ENCODE measurements at places on chromosomes 6 and 20.
A peak's percentile ranks its signal among the peaks of the same experiment; 100 is the strongest.

- DNase-seq: no peak
These were observed 99.7 kb downstream of the PDE7B start for GRCh38 chr6:135951169-135951568.

DNA sequence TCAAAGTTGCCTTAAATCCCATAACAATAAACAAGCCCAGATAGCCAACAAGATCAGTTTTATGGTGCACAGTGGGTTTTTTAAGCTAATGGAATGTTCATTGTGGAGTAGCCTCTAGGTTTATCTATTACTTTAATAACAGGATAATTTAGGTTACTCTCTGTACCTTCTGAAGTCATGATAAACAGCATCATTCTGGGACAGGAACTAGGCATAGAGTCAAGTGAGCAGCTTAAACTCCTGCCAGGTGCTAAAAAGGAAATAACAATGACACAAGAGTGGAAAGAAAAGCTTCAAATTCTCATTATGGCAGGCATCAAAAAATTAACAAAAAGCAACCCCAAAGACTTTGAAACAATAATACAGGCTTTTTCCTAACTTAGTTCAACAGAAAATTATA lies 228.8 kb downstream of the HACE1 start:
- DNase-seq: no peak

GRCh38 chr6:36616893-36617521 lies 22.8 kb downstream of the SRSF3 start:
- DNase-seq: no peak

- DNase-seq: no peak
These were observed 97.9 kb downstream of the L3MBTL3 start for GRCh38 chr6:130116273-130116672.

GRCh38 chr20:764255-764654 lies 4.0 kb downstream of the SLC52A3 start:
- no peak for DNase-seq

DNA sequence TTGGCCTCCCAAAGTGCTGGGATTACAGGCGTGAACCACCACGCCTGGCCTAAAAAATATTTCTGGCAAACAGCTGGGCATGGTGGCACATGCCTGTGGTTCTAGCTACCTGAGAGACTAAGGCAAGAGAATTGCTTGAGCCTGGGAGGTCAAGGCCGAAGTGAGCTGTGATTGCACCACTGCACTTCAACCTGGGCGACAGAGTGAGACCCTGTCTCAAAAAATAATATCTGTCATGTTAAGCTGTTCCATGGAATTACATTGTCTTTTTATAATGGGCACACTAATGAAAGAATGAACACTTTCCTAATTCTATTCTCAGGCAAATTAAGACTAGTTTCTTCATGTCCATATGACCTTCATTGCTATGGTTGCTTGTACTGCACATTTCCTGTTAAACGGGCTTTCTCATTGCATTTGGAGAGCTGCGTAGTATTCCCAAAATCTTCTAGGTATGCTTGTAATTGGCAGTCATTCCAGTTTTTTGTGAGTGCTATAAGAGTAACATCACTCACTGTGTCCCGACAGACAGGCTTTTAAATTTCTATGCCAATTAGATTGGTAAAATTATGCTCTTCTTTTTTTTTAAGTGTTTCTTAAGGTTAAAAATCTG lies 12.1 kb downstream of the AMD1 start:
- no peak for DNase-seq

DNA sequence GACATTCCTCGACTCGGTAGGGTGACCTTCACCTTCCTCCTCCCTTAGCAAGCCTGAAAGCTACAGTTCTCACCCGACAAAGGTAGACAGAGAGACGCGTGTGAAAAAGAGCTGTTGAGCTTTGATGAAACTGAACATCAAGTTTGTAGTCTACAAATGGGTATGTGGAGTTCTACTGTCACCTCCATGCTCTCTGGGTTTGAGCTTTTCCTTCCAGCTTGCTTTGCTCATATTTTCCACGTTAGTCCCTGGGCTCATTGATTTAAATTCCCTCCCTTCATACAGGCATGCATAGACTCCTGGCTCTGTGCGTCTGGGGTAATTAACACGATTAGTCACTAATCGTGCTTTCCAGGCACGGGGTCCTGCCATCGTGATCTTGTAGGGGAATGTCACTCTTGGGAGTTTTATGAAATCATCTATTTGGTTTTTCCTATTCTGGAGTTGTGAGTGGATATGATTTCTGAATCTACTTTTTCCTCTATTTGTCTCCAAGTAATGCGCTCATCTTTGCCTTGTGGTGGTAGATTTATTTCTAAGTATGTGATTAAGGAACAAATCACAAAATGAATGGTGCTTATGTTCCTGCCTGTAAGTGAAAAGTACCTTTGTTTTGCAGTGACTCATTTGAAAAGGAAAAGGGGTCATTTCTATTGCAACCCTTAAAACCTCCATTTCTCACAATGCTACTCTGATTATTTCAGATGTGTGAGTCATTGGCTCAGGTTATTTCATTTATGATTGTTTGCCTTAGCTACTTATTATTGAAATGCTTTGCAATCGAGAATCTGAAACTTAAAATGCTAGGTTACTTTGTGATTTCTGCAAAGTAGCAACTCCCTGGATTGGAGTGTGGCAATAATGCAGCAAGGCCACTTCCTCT lies 154.6 kb downstream of the ZDHHC14 start:
- DNase-seq: peak; percentile 4

GRCh38 chr6:24431045-24431451 lies 28.3 kb downstream of the MRS2 start:
- no peak for DNase-seq

- DNase-seq: no peak
These were observed 44.0 kb downstream of the PAK5 start for GRCh38 chr20:9794831-9795230.

GRCh38 chr6:69719602-69720193 lies 77.1 kb downstream of the LMBRD1 start:
- DNase-seq: no peak

DNA sequence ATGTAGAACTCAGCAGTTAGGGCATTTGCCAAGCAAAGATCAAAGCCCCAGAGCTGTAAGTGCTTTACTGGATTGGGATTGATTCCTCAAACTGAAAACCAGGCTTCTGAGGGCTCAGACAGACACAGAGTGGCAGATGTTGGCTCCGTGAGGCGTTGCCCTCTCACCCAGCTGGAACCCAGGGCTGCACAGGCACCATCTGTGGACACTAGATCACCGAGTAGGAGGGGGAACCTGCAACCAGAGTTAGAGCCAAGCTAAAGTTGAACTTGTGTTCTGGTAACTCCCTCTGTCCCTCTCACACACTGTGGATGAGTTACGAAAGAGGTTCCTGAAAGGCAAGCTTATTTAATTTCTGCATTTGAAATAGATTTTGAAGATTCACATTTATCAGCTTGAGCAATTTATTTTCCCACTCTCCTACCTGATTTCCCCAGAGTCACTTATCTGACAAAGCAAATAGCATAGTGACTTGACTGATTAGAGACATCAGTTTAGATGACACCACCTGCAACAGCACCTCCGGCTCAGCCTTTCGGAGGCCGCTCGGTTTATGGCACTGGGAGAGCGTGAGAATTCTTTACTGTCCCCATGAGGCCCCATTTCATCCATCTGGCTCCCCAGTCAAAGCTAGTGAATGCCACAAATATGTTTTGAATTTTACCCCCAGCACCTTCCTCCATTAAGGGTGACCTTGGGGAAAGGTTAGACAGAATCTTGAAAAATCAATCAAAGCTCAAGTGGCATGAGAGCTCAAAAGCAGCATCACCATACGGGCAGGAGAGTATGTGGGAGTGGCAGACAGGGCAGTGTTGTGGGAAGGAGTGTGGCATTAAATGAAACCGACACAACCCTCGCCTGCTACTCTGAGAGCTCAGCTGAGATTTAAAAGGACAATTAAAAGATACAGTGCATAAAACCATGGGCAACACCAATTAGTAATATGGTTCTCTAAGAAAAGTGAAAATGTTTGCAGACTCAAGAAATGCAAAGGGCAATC lies 48.5 kb downstream of the RPF2 start:
- no peak for DNase-seq

GRCh38 chr6:108293527-108294296 lies 1.1 kb upstream of the AFG1L start:
- DNase-seq: no peak

- DNase-seq: no peak
These were observed 45.2 kb upstream of the RSPO3 start for GRCh38 chr6:127073222-127073621.

DNA sequence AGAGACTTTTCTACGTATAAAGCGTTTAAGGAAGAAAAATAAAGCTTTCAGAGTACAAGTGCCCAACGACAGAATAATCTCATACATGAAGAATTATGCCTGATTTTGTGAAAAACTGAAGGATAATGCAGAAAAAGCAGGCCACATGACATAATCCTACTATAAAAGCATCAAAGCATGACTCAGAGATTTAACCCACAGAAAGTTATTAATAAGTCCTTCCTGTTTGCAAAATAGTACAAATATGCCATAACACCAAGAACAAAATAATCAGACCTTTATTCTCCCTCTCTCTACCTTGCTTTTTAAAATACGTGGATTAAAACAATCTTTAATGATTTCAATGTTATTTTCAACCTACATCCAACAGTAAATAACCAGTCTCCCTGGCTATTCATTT lies 118.6 kb upstream of the BCLAF1 start:
- no peak for DNase-seq

DNA sequence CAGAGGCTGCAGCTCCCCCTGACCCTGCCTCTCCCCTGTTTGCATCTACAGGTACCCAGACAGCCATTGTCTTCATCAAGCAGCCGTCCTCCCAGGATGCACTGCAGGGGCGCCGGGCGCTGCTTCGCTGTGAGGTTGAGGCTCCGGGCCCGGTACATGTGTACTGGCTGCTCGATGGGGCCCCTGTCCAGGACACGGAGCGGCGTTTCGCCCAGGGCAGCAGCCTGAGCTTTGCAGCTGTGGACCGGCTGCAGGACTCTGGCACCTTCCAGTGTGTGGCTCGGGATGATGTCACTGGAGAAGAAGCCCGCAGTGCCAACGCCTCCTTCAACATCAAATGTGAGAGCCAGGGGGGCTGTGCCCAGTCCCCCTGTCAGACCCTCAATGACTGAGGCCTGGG lies 42.1 kb upstream of the SRF start:
- no peak for DNase-seq

DNA sequence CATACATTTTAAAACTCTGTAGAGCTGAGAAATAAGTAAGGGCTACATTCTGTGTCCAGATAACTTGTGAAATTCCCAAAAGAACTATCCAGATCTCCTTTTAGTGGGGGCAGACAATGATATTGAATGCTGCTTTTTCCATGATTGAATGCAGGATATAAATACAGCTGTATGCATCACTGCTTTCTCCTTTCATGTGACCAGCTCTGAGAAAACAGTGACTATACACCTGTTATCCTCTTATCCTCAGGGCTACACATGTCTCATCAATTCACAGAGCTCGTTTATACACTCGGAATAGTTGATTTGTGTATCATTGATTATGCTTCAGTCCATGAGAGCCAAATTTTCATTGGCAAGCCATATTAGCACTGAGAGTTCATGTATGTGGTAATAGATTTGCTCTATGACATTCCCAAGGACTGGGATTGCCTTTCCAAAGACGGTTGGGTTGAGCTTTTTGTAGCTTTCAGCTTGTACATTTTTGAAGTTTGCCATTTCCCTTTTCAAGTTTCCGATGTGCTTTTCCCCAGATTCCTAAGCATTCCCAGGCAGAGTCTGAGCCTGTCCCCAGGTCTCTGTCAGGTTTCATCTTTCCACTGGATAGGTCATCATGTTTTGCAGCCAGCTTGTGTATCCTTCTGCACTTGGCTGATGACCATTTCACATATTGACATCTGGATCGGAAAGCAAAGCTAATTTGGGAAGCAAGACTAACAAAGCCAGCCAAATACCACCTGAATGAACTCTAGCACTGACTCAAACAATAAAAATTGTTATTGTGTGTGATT lies 97.7 kb downstream of the RFX6 start:
- DNase-seq: no peak

DNA sequence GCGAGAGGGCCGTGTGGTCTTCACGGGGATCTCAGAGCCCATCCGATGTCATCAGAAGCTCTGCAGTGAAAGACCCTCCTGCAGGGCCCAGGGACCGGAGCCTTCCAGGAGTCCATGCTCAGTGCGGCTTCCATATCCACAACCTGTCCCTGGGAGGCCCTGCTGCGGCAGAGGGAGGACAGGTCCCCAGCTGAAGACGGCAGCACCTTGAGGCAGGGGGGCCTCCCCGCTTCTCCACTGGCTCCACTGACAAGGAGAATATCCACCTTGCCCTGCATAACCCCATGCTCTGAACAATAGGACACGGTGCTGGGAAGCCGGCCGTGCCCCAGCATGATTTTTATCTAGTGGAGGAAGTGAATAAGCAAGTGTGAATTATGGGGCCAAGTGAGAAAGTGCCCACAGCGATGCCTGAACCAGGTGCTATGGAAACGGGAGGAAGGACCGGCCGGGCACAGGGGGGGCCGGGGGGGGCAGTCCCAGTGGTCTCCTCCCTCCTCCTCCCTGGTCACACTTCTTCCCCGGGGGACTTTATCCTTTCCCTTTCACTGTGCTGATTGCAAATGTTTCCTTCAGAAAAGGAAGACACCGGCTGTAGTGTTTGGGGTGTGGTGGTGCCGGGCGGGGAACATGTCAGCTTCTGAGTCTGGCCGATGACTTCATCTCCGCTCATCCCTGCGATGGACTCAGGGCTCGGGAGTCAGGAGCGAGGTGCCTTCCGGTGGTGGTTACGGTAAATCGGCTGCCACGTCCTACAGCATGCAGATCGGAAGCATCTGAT lies 225.1 kb downstream of the ERMARD start:
- DNase-seq: no peak

DNA sequence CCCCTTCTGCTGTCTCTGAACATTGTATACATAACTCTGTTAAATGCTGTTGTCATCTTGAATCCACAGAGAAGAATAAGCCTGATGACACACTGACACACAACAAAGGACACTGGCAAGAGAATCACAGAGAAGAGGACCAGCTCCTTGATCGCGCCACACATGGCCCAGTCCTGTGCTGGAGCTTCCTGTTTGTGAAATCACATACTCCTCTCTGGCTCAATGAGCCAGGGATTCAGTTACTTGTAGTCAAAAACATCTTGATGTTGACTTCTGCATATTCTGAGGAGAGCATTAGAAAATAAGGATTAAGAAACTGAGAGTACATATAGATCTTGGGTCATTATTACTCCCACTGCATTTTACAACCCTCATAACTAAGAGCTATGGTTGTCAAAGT lies 100.1 kb downstream of the EPB41L2 start:
- DNase-seq: no peak

All from fibroblast of skin of left biceps (primary cell).